Liver (tissue), 10 donors: ENCODE measurements at places on chromosomes 12 and 14.

GRCh38 chr12:121947981-121948380 is 29.6 kb downstream of the CFAP251 start:
- DNase-seq, result no peak

GRCh38 chr12:52532636-52533035 is 12.4 kb upstream of the KRT5 start:
- DNase-seq, result no peak

- no peak for DNase-seq
These were observed 181.9 kb upstream of the NRXN3 start for GRCh38 chr14:77988096-77988870.

- no peak for DNase-seq
These were observed 10.8 kb upstream of the KLHL42 start for GRCh38 chr12:27769142-27769673.

DNA sequence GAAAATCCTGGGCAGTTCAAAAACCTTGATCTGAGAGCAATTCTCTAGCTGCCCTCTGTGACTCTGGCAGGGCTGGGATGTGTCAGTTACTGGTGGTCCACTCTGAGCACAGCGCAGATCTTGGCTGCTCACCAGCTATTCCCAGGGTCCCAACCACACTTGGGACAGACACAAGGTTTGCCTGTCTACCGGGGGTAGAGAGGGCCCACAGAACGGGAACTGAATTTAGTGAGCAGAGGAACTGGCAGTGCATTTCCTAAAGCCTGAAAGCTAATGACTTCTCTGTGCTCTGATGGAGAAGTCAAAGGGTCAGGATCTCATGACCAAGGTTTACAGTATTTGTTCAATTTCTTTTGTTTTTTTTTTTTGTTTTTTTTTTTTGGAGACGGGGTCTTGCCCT is 2.6 kb downstream of the PDE6H start:
- DNase-seq, result no peak

DNA sequence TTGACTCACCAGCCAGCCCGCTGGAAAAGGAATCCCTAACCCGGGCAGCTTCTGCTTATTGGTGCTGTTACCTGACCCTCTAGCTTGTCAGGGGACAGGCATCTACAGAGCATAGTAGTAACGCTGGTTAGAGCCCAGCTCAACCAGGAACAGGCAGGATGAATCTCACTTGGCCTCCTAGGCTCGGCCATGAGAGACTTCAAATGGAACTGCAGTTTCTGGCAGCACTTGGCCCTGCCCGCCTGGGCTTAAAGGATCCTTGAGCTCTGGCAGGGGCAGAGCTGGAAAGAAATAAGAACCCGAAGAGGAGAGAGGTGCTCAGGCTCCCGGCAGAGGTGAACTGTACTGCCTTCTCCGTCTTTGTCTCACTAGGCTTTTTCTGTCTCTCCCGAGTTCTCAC is 2.3 kb upstream of the LHX5 start:
- no peak for DNase-seq

GRCh38 chr12:26833743-26834490 is 923 bp upstream of the ITPR2 start:
- DNase-seq, result peak; percentile 45

- no peak for DNase-seq
These were observed 10.3 kb downstream of the ACVR1B start for GRCh38 chr12:51961834-51962233.
